Stimulated activated CD4-positive, alpha-beta T cell treated with anti-CD3 and anti-CD28 coated beads, Interleukin-1b, Interleukin-23, amount 100 ng/mL, for 48 hours (primary cell): ENCODE measurements at places on chromosomes 4 and X.

DNA sequence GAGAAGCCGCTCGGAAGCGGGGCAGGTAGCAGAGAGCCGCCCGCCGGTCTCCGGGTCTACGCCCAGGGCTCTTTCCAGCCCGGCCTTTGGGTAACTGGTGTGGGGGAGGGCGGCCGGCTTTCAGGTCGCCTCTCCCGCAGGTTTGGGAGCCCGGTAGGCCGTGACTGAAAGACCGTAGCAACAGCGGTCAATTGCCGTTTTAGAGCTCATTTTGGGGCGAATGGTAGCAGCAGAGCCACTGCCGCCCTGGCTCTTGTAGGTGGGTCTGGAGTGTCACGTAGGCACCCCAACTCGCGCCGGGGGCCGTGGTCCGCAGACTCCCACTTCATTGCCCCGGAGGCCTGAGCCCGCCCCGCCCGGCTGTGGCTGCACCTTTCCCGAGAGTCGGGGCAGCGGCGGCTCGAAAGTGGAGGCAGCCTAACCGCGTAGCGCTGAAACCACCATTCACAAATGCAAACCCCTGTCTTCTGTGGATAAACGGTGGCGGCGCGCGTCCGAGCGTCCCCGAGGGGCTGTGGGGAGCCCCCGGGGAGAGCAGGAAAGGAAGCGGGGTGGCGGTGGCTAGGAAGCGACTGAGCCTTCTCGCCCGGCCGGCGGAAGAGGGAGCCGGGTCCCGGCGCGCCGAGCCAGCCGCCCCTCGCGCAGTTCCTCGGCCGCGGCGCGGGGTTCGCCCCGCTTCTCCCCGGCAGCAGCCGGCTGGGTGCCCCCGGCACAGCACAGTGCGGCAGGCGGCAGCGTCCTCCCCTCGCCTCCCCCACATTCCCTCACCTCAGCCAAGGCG, 2185.1 kb upstream of the TENM3 start:
- DNase-seq, result no peak

DNA sequence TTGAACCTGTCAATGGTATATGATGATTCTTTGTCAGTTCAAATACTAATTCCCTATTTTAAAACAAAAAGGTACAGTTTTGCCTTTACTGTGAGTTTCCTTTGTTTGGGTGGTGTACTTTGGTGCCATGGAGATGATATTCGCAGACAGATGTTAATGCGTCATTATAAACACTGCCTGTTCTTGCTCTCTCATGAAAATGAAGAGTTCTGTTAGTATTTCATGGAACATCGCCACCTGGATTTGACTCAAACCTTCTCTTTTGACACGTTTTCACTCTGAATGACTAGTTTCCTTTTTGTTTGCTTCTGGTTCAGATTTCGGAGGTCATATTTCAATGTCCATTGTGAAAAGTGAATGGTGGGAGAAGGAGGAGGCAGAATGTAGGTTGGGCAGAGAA, 6.9 kb upstream of the CTSO start:
- DNase-seq, result no peak

DNA sequence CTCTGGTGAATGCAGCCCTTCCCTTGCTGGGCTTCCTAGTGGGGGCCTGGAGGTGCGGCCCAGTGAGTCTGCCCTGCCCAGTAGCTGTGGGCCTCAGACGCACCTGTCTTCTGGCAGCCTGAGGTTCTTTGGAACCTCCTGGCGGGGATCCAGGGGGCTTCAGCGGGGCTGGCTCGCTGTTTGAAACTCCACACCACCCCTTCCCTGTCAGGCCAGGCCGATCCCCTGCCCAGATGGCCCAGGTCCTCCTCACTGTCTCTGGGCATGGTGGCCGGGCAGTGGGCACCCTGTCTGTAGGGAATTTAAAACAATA, 10.7 kb upstream of the NKX1-1 start:
- DNase-seq, result no peak

- DNase-seq, result no peak
These were observed 216.3 kb downstream of the ADAMTS3 start for GRCh38 chr4:72352711-72353110.

- DNase-seq, result peak; percentile 63
These were observed 170.0 kb downstream of the SMIM20 start for GRCh38 chr4:26083987-26084386.

GRCh38 chr4:44145868-44146267, 302.7 kb downstream of the KCTD8 start:
- DNase-seq, result no peak

DNA sequence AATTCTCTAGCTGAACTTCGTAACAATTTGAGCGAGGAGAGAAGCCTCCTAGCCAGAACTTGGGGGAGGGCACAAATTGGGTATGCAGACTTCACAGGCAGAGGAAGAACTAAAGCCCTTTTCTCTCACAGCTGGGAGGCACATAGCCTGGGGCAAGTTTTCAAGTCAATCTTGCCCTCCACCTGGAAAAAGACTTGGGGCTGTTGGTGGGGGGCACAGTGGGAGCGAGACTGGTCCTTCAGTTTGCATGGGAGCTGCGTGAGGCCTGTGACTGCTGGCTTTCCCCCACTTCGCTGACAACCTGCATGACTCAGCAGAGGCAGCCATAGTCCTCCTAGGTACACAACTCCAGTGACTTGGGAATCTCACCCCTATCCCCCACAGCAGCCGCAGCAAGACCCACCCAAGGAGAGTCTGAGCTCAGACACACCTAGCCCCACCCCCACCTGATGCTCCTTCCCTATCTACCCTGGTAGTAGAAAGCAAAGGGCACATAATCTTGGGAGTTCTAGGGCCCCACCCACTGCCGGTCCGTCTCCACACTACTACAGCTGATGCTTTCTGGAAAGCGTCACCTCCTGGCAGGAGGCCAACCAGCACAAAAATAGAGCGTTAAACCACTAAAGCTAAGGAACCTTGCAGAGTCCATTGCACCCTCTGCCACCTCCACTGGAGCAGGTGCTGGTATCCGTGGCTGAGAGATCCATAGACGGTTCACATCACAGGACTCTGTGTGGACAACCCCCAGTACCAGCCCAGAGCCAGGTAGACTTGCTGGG, 160.8 kb downstream of the CBLL2 start:
- no peak for DNase-seq

DNA sequence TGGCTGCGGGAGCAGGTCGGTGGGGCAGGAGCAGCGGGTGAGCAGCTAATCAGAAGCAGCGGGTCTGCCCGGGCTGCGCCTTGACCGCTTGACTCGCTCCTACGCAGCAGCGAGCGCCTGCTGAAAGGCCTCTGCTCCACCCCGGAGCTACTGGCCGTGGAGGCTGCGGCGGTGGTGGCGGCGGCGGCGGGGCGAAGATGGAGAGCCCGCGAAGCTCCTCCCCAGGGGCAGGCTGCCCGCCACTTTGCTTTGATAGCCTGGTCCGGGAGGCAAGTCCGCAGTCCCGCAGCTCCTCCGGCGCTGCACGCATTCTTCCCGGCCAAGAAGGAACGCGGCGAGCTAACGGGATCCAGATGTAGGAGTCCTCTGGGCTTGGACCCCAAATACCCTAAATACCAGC, 36.7 kb downstream of the PJA1 start:
- DNase-seq, result no peak

GRCh38 chr4:24772061-24772705, 23.2 kb upstream of the SOD3 start:
- no peak for DNase-seq

GRCh38 chr4:88893961-88894360, 163.0 kb downstream of the FAM13A start:
- no peak for DNase-seq

DNA sequence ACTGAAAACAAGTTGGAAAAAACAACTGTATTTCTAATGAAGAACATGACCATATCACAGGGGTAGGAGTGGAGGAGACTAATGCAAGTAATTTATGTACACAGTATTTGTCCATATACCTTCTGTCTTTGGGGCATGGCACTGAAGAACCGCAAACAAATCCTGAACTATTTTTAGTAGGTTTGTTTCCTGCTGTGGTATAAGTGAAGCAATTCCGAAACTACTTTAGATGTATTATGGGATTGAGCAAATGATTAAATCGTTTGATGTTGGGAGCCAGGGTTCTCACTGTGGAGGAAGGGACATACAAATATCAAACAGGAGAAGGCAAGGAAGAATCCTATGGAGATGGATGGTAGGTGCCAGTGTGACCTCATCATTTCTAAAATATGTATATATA, 18.9 kb upstream of the SH3KBP1 start:
- no peak for DNase-seq

DNA sequence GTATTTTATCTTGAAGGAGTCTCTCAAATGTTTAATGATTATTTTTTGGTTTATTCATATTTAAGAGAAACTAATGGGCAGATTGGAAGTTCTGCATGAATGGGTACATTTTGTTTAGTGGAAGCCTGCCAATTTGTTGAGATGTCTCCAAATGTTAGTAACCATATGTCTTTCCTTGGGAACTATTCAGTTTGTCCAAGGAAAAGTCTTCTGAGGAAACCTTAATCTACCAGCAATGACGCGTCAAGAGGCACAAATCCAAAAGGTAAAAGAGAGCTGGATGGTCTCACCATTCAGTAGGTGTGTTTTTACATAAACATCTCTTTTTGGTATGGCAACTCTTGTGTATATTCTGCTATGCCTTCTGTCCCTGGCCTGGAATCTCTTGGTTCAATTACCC, 37.4 kb upstream of the NDST3 start:
- no peak for DNase-seq

DNA sequence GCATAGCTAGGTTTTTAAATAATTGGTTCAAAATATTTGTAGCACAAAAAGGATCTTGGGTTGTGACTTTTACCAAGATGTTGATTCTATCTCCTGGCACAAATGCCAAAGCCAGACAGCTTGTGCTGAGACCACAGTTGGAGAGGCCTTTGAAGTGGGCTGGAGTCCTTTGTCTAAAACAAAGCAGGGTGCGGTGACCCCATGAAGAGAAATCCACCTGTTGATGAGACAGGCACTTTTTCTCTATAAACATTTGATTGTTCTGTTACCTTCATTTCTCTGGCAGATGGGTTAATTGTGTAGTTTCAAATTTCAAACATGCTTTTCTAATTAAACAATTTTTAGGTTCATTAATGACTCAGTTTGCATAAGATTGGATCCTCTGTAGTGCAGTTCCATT, 56.7 kb downstream of the STOX2 start:
- no peak for DNase-seq

GRCh38 chr4:124415146-124415545, 297.4 kb downstream of the ANKRD50 start:
- DNase-seq, result no peak

- no peak for DNase-seq
These were observed 211.9 kb upstream of the PRPS2 start for GRCh38 chrX:12579311-12579710.

GRCh38 chrX:132235488-132235887, 16.2 kb upstream of the RAP2C start:
- no peak for DNase-seq

GRCh38 chr4:4386736-4387392, at the start of gene NSG1:
NSG1 (plus strand) TSS chr4:4387102; CDS start chr4:4387630, 528 bp downstream.
- no peak for DNase-seq

- no peak for DNase-seq
These were observed 63.8 kb upstream of the WWC2 start for GRCh38 chr4:183035256-183035655.

DNA sequence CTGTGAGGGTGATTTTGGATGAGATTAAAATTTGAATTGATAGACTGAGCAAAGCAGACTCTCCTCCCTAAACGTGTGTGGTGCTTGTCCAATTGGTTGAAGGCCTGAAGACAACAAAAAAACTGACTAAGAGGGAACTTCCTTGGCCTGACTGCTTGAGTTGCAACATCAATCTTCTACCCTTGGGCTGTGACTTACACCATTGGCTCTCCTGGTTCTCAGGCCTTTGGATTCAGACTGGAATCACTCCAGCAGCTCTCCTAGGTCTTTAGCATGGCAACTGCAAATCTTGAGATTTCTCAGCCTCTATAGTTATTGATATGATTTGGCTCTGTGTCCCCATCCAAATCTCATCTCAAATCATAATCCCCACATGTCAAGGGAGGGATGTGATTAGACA, 49.7 kb upstream of the IGFBP7 start:
- no peak for DNase-seq

DNA sequence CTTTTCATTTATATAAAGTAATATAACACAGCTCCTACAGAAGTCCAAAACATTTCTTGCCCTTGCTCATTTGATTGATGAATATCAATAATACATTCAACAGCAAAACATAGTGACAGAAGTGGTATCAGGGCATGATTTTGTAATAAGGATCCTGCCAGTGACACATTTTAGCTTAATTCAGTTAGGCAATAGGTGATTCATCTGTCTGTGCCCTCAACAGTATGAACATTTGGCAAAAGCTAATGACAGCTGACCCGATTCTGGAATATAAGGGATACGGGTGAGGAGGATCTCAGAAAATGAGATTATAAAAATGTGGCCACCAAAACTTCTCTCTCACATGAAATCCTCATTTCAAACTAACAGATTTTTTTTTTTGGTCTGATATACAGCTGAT, 294.0 kb downstream of the CAMK2D start:
- DNase-seq, result no peak

DNA sequence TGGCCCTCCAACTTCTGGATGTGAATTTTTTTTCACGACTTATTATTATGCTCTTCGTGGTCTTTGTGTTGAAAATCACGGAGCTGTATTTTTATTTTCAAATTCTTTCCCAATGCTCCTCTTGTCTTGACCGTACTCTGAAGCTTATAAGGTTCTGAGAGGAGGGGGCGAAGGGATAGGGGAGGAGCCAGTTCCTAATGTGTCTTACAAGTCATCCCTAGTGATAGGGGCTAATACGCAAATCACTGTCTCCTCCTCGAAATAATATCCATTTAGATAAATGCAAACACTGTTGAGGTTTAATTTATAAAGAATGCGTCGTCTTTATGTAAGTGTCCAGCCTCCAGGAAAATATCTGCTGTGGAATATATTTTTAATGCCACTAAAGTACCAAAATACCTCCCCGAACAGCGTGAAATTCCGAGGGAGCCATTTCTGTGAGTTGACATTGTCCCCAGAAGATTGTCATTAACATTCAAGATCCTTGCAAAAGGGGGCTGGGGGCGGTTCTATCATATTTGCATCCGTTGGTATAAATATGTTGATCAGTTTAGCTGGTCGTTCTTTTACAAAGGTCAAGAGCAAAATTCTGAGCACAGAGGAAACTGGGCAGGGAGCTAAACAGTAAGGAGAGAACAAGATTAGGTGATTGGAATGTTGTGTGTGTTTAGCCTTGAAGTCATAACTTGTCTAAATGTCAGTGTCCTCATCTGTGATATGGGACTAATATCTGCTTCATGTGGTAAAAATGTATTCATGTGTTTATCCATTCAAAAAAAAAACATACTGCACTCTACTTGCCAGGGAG, 3.7 kb upstream of the FAT1 start:
- DNase-seq, result no peak

DNA sequence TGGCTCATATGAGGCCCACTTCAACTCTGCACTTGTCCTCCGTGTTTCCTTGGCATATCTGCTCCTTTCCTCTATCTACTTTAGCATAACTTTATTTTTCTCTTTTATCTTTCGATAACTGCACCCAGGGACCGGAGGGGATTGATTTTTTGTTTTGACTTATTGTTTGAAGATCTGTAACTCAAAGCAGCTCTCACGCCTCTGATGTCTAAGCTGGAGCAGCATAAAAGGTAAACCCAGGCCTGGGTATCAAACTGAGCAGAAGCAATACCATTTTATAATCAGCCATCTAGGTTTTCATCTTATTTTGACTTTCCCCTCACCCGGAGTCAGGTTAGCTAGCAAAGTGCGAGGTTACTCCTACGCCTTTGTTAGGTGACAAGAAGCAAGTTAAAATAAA, 28.4 kb downstream of the LEF1 start:
- DNase-seq, result no peak

- no peak for DNase-seq
These were observed 213.3 kb downstream of the ANKRD50 start for GRCh38 chr4:124499261-124499660.
